Bladder microvascular endothelial cell (primary cell): ENCODE measurements at places on chromosomes 3 and 15. TPM values are rescaled to one million over a fixed set of nuclear protein-coding genes. Genes with fewer than 3 reads are reported as not detected.

CASR gene
- total RNA-seq = not detected in 2 replicates

SLC22A13 gene
- 0.16 and 0.76 TPM in 2 replicates for total RNA-seq

LTK gene
- under 0.01 and 0.06 TPM in 2 replicates for total RNA-seq

GATA2 gene
- total RNA-seq = 10.4 and 12.6 TPM in 2 replicates

RASA2 gene
- 8.7 and 13.8 TPM in 2 replicates for total RNA-seq

GPR149 gene
- not detected in 2 replicates for total RNA-seq

ZBBX gene
- under 0.01 and 0.13 TPM in 2 replicates for total RNA-seq

OR5K2 gene
- total RNA-seq = not detected in 2 replicates

SAMMSON gene
- total RNA-seq = not detected in 2 replicates

ANKDD1A gene
- total RNA-seq = 1.8 and 3.9 TPM in 2 replicates

ACOX2 gene
- total RNA-seq = 0.32 and 4.9 TPM in 2 replicates

CYP8B1 gene
- not detected in 2 replicates for total RNA-seq

PLA2G4F gene
- total RNA-seq = not detected in 2 replicates

TRH gene
- total RNA-seq = not detected in 2 replicates

DPPA2 gene
- not detected in 2 replicates for total RNA-seq

TJP1 gene
- 67.2 and 149 TPM in 2 replicates for total RNA-seq

CAPN3 gene
- total RNA-seq = 0.32 and 0.94 TPM in 2 replicates

GOLGA6L4 gene
- 1.3 and 2.2 TPM in 2 replicates for total RNA-seq

SERP1 gene
- 98.1 and 135 TPM in 2 replicates for total RNA-seq

CCR2 gene
- not detected in 2 replicates for total RNA-seq

SI gene
- total RNA-seq = not detected in 2 replicates

FSIP1 gene
- 0.16 and 1.2 TPM in 2 replicates for total RNA-seq
